ENCODE measurements at places on chromosomes 1 and 21.

GRCh38 chr1:2628933-2629626 is 3.7 kb downstream of the MMEL1 start:
- DNase-seq = no peak
- peaks cover 42% of the 10 kb centered on the region for H3K27me3 ChIP-seq
- no peak overlapping the region for H3K4me3 ChIP-seq
- no peak overlapping the region for H3K27ac ChIP-seq
- H3K4me1 ChIP-seq = no peaks in the 10 kb centered on the region
- H3K36me3 ChIP-seq = no peaks in the 10 kb centered on the region

- peaks cover 43% of the 10 kb centered on the region for H3K4me1 ChIP-seq
- H3K4me3 ChIP-seq = no peak overlapping the region
- H3K36me3 ChIP-seq = peaks cover 71% of the 10 kb centered on the region
- H3K27me3 ChIP-seq = no peaks in the 10 kb centered on the region
- DNase-seq = no peak
- no peak overlapping the region for H3K27ac ChIP-seq
These were observed 41.8 kb downstream of the RPS6KA1 start for GRCh38 chr1:26571381-26571780.

- DNase-seq = no peak
- peaks cover 35% of the 10 kb centered on the region for H3K36me3 ChIP-seq
These were observed 135.1 kb downstream of the CLIC6 start for GRCh38 chr21:34803782-34804370.

DNA sequence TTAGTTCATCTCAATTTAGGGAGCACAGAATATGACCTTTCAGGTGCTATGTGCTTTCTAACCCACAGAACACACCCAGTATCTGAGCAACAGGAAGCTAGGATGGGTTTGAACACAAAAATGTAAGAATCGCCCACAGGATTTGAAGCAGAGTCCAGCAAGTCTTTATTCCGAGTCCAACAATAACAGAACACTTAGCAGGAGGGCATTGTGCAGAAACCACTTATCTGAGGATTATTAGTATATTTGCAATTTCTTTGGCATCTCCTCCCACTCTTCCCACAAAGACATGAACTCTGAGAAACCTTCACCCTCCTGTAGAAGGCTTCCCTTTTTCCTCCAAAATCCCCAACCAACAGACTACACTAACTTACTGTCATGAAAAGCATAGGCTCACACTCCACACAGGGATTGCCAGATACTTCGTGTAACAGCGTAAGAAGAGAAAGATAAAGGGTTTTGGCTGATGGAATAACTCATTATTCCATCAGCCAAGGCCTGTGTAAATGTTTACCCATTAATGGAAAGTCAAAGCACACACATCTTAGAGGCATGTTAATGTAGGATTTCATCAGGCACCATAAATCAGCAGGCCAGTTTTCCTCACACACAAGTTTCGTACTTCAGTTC is 16.1 kb downstream of the SIPA1L2 start:
- no peak overlapping the region for H3K27ac ChIP-seq
- H3K36me3 ChIP-seq = no peaks in the 10 kb centered on the region
- DNase-seq = no peak
- peaks cover 3% of the 10 kb centered on the region for H3K4me1 ChIP-seq
- H3K4me3 ChIP-seq = no peak overlapping the region

DNA sequence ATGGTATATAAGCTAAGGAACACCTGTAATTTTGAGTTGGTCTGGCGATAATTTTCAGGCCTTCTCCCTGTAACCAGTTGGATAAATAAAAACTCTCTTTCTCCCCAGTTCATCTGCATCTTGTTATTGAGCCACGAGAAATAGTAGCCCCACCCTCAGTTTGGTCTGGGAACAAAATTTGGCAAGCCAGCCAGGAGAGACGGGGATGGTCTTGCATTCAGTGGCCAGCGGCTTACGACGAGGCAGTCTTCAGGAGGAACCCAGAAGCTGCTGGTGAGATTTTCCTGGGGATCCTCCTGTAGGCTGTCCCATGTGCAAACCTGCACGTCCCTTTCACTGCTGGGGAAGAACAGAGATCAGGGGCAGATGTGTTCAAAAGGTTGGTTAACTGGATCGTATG is 174.6 kb downstream of the PLA2G4A start:
- H3K27me3 ChIP-seq = peaks cover 7% of the 10 kb centered on the region
- no peak for DNase-seq
- H3K4me3 ChIP-seq = no peak overlapping the region
- no peaks in the 10 kb centered on the region for H3K4me1 ChIP-seq
- H3K27ac ChIP-seq = no peak overlapping the region

- peaks cover 43% of the 10 kb centered on the region for H3K4me1 ChIP-seq
- H3K27ac ChIP-seq = peak overlapping the region; percentile 16
- no peaks in the 10 kb centered on the region for H3K27me3 ChIP-seq
- peaks cover 9% of the 10 kb centered on the region for H3K36me3 ChIP-seq
- DNase-seq = no peak
- no peak overlapping the region for H3K4me3 ChIP-seq
These were observed 126.5 kb downstream of the SYF2 start for GRCh38 chr1:25105836-25106235.

- no peaks in the 10 kb centered on the region for H3K4me1 ChIP-seq
- no peaks in the 10 kb centered on the region for H3K27me3 ChIP-seq
- no peak overlapping the region for H3K4me3 ChIP-seq
- H3K36me3 ChIP-seq = peaks cover 2% of the 10 kb centered on the region
- no peak overlapping the region for H3K27ac ChIP-seq
These were observed 61.9 kb downstream of the COLGALT2 start for GRCh38 chr1:183975651-183976050.

GRCh38 chr1:245588116-245588639 is 433.4 kb downstream of the KIF26B start:
- no peaks in the 10 kb centered on the region for H3K27me3 ChIP-seq
- no peak for DNase-seq
- H3K36me3 ChIP-seq = no peaks in the 10 kb centered on the region
- H3K4me1 ChIP-seq = no peaks in the 10 kb centered on the region

DNA sequence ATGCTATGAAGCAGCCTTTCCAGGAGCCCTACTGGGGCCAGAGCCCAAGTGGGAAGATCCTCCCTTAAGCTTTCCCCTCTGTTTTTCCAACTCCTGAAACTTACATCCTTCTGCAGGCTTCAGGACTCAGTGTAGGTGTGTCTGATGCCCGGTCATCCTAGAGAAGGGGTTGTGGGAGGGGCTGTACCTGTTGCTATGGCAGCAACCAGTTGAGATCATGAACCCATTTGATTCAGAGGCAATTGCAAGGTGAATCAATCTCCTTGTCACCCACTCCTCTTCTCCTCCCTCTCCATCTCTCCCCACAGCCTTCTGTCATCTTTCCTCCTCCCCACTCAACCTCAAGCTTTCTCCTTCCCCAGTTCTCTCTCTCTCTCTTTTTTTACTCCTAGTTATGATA is 151.8 kb downstream of the CACNA1E start:
- H3K4me1 ChIP-seq = no peaks in the 10 kb centered on the region
- no peak for DNase-seq
- no peak overlapping the region for H3K27ac ChIP-seq
- no peaks in the 10 kb centered on the region for H3K36me3 ChIP-seq
- H3K4me3 ChIP-seq = no peak overlapping the region

GRCh38 chr1:37404711-37405110 is 69.7 kb upstream of the ZC3H12A start:
- no peak for DNase-seq
- no peaks in the 10 kb centered on the region for H3K36me3 ChIP-seq
- H3K4me3 ChIP-seq = no peak overlapping the region
- H3K27ac ChIP-seq = no peak overlapping the region

DNA sequence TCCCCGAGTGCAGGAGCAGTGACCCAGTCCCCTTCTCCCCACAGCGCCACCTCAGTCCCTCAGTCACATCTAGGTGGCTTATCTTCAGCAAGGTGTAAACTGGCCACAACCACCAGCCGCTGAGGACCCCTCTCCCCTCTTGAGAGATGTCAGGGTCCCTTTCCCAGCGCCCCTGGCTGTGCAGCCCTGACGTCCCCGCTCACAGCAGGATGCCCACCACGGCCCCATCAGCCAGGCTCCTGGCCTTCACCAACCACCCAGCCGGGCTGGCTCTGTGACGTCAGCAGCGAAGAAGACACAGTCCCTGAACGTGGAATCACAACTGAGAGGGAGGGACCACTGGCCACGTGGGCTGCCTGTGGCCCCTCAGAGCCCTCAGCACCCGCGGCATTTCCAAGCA is 249.4 kb downstream of the NPHP4 start:
- peaks cover 16% of the 10 kb centered on the region for H3K27me3 ChIP-seq
- no peak overlapping the region for H3K27ac ChIP-seq
- H3K4me1 ChIP-seq = peaks cover 5% of the 10 kb centered on the region

GRCh38 chr21:46344219-46344915 is 20.4 kb downstream of the PCNT start:
- peaks cover 40% of the 10 kb centered on the region for H3K36me3 ChIP-seq
- H3K27ac ChIP-seq = no peak overlapping the region
- peaks cover 2% of the 10 kb centered on the region for H3K4me1 ChIP-seq
- H3K27me3 ChIP-seq = no peaks in the 10 kb centered on the region

DNA sequence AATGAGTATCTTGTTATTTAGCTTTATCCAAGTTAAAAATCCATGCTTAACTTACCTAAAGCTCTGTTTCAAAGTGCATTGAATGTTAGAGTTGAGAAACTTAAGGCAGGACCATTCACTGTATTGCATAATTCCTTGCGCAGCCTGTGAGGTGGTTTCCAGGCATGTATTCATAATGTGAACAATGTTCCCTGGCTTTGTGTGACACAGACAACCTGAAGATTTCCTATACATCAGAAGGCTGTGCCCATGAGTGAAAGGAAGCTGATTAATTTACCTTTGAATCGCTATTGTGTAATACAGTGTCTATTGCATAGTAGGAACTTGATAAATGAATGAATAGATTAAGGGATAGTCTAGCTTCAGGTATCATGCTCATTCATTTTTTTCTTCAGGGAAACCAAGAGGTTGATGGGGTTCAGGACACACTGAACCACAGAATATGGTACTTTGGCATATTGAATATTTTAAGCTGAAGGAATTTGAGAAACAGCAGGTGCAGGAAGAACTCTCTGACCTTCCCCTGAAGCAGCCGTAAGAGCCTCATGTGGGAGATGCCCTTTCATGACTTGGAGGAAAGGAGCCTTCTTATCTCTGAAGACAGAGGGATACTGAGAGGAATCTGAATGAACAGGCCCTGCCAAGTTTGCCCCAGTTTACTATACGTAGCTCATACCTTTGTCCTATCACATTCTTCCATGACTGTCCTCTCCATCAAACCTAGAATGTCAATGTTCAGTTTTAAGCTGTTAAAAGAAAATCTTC is 88.6 kb upstream of the GNG12 start:
- H3K27me3 ChIP-seq = peaks cover 8% of the 10 kb centered on the region
- DNase-seq = no peak
- H3K4me3 ChIP-seq = no peak overlapping the region
- H3K4me1 ChIP-seq = no peaks in the 10 kb centered on the region
- no peak overlapping the region for H3K27ac ChIP-seq
- no peaks in the 10 kb centered on the region for H3K36me3 ChIP-seq

- H3K27ac ChIP-seq = peak overlapping the region; percentile 95
- DNase-seq = peak; percentile 30
- H3K4me1 ChIP-seq = peaks cover 46% of the 10 kb centered on the region
- H3K27me3 ChIP-seq = no peaks in the 10 kb centered on the region
- peaks cover 35% of the 10 kb centered on the region for H3K36me3 ChIP-seq
- peak overlapping the region; percentile 89 for H3K4me3 ChIP-seq
These were observed 1.1 kb upstream of the RCSD1 start for GRCh38 chr1:167628741-167629515.

DNA sequence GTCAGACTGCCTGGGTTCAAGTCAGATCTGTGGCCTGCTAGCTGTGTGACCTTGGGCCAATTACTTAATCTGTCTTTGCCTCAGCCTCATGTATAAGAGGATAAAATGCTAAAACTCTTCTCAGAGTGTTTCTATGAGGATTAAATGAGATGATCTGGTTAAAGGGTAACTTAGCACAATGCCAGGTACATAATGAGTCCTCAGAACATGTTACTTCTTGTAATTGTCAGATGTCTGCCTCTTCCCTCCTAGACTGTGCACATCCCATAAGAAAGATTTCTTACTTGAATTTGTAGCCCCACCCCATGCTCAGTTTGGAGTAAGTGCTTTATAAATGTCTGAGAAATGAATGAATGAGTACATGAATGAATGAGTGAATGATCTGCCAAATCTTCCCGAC is 34.6 kb upstream of the HIVEP3 start:
- peaks cover 45% of the 10 kb centered on the region for H3K4me1 ChIP-seq
- H3K27ac ChIP-seq = no peak overlapping the region
- H3K27me3 ChIP-seq = no peaks in the 10 kb centered on the region
- DNase-seq = no peak
- H3K4me3 ChIP-seq = no peak overlapping the region

DNA sequence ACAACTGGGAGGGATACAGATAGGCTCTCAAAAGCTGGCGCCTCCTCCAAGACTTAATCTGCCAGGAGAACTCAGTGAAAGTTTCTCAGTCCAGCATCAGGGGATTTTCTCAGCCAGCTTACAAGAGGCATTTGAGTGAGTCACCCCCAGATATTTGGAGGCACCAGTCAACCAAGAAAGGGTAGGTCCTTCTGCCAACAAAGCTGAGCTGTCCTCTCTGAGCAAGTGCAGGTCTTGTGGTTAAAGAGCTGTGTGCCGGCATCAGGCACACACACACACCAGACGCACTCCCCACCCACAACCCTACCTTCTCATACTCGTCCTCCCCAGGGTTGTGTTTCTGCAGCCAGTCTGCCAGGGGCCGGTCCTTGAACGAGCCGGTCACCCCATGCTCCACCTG is 27.0 kb upstream of the PPP1R15B start:
- peak; percentile 33 for DNase-seq
- peaks cover 2% of the 10 kb centered on the region for H3K4me1 ChIP-seq
- H3K27me3 ChIP-seq = no peaks in the 10 kb centered on the region
- no peak overlapping the region for H3K4me3 ChIP-seq

- DNase-seq = no peak
- H3K36me3 ChIP-seq = peaks cover 12% of the 10 kb centered on the region
- no peaks in the 10 kb centered on the region for H3K27me3 ChIP-seq
- peaks cover 16% of the 10 kb centered on the region for H3K4me1 ChIP-seq
- no peak overlapping the region for H3K27ac ChIP-seq
- H3K4me3 ChIP-seq = no peak overlapping the region
These were observed 4.9 kb downstream of the CSTB start for GRCh38 chr21:43771199-43771675.

GRCh38 chr1:245229051-245229450 is 74.3 kb downstream of the KIF26B start:
- no peak for DNase-seq
- H3K4me3 ChIP-seq = no peak overlapping the region
- H3K27me3 ChIP-seq = no peaks in the 10 kb centered on the region
- no peaks in the 10 kb centered on the region for H3K36me3 ChIP-seq

DNA sequence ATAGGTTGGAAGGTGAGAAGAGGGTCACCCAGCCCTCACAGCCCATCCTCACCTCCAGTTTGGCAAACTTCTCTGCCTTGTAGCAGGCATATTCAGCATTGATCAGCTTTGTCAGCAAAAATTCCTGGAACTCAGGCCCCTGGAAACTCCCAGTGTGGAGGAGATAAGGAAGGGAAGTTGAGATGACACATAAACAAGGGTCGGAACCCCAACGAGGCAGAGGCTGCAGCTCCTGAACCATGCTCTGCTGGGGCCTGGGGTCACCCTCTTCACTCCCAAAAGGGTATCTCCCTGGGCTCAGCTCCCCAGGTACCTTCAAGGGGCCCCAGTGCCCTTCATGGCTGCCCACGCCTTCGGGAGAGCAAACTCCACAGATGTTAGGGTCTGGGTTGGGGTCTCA is 60.4 kb downstream of the RAP1GAP start:
- no peak overlapping the region for H3K4me3 ChIP-seq
- H3K36me3 ChIP-seq = no peaks in the 10 kb centered on the region
- no peak for DNase-seq
- H3K27me3 ChIP-seq = peaks cover 13% of the 10 kb centered on the region
- H3K4me1 ChIP-seq = peaks cover 8% of the 10 kb centered on the region

GRCh38 chr1:224502459-224503160 is 68.0 kb upstream of the WDR26 start:
- no peak for DNase-seq
- H3K27ac ChIP-seq = no peak overlapping the region
- H3K4me1 ChIP-seq = peaks cover 46% of the 10 kb centered on the region
- no peaks in the 10 kb centered on the region for H3K27me3 ChIP-seq
- H3K36me3 ChIP-seq = no peaks in the 10 kb centered on the region

Data from activated CD8-positive, alpha-beta T cell treated with anti-CD3 and anti-CD28 coated beads for 36 hours (primary cell).